Right renal cortex interstitium (tissue), 3 donors: ENCODE measurements at places on chromosomes 11 and 22.

DNA sequence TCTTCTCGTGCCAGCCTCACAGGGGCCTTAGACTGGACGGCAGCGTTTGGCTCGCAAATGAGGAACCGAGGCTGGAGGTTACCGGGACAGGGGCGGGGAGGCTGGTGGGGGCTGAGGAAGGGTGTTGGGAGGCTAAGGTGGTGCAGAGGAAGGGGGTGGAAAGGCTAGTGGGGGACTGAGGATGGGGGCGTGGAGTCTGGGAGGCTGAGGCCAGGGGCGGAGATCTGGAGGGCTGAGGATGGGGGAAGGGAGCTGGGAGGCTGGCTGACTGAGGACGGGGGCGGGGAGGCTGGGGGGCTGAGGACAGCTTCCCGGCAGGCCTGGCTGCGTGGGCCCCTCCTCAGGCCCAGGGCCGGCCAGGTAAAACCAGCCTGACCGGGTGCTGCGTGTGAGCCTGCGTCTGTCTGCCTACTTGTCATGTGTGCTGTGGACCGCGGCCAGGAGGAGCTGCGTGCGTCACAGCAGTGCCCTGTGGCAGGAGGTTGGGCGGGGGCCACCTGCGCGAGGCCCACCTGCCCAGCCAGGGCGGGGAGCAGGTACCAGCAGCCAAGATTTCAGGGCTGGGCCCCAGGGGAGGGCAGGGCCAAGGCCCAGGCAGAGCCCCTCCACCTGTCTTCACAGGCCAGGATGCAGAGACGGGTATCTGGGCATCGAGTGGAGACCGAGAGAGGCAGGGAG is 9.4 kb upstream of the PIM3 start:
- DNase-seq: peak; percentile 57

GRCh38 chr11:108825381-108825780 is 160.5 kb downstream of the DDX10 start:
- no peak for DNase-seq

GRCh38 chr11:44759743-44760476 is 33.1 kb downstream of the TSPAN18 start:
- no peak for DNase-seq

DNA sequence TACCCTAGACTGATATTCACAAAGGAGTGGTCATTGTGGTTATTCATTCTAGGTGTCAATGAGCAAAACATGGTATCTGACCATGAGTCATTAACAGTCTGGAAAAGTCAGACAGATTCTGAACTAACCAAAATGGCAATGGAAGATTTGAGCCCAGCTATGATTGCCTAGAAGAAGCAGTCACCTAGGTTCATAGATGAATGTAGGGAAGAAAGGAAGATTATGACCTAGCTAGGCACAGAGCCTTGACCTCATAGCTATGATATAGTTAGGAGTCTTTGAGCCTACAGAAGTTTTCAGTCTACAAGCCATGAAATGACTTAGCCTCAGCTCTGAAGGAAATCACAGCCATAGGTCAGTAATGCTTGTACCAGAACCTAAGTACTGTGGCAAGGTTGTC is 351 bp downstream of the OR56A4 start:
- no peak for DNase-seq

DNA sequence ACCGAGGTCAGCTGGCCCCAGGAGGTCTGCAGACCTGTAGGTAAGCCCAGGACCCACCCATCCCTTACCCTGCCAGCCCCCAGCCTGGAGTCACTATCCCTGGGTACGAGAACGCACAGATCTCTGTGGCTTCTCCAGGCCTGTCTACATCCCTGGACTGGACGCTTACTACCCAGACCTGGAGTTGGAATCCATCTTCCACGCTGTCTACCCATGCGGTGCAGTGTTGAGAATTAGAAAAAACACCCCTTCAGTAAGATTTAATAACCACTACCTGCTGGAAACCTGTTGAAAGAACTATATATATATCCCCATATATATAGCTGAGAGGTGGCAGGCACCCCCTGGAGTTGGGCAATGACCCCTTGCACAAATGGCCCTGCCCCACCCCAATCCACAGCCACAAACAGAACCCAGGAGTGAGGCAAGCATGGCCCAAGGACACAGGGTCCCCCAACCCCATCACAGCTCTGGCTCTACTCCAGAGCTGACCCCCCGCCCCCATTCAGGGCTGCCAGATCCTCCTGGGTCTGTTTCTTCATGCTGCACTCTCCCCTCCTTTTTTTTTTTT is 17.7 kb upstream of the RGL4 start:
- DNase-seq: no peak

DNA sequence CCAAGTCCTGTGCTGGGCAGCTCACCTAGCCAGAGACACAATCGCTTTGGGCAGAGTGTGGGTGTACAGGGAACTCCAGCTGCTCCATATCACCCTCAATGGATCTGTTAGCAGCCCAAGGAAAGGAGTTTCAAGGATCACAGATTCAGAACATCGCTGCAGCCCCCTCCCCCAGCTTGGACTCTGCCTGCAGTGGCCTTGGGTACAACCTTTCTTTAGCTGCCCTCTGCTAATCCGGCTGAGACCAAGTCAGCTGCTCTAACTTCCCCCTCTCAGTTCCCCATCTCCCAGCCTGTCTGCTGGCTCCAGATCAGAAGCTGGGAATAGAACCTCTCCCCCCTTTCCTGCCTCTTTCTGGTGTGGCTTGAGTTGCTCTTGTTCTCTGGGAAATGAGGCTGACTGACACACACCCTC is 1.3 kb downstream of the TMEM86A start:
- DNase-seq: no peak

- no peak for DNase-seq
Measured at GRCh38 chr22:38540701-38541100, 29.3 kb downstream of the DMC1 start.

DNA sequence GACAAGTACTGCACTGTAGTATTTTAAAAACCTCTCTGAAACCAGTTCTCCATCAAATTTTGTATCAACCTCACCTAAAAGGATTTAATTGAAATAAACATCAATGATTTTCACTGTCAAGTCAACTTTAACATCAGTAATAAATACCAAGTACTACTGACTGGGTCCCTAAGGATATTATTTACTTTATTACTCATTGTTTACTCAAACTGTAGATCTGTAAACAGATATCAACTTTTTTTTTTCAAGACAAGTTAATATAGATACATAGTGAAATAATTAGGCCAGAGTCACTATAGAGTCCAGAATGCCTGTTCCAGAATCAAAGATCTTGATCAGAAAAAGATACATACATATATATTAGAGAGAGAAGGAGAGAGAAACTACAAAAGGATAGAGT is 1.6 kb downstream of the RNF141 start:
- no peak for DNase-seq

DNA sequence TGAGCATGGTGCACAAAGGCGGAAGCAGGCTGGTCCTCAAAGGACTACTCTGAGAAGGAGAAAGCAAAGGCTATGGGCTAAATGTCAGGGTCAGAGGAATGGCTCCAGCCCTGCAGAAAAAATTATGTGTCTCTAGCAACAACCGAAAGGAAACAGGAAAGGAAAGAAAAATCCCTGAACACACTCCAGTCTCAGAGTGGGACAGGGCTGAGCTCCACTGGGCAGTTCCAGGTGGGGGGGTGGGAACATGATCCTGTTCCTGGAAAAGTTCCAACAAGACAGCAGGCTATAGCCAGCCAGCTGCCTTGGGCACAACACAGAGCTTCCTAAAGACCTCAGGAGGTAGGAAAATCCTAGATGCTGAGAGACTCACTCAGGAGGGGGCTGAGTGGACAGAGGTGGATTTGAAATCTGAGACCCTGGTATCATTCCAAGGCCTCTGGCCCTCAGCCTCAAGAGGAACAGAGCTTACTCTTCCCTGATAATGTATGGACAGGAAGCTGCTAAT is 1088.2 kb downstream of the TBC1D22A start:
- DNase-seq: peak; percentile 63

- no peak for DNase-seq
Measured at GRCh38 chr11:83818349-83818748, 532.2 kb upstream of the CCDC90B start.

- no peak for DNase-seq
Measured at GRCh38 chr11:133360860-133361688, 171.2 kb downstream of the OPCML start.

DNA sequence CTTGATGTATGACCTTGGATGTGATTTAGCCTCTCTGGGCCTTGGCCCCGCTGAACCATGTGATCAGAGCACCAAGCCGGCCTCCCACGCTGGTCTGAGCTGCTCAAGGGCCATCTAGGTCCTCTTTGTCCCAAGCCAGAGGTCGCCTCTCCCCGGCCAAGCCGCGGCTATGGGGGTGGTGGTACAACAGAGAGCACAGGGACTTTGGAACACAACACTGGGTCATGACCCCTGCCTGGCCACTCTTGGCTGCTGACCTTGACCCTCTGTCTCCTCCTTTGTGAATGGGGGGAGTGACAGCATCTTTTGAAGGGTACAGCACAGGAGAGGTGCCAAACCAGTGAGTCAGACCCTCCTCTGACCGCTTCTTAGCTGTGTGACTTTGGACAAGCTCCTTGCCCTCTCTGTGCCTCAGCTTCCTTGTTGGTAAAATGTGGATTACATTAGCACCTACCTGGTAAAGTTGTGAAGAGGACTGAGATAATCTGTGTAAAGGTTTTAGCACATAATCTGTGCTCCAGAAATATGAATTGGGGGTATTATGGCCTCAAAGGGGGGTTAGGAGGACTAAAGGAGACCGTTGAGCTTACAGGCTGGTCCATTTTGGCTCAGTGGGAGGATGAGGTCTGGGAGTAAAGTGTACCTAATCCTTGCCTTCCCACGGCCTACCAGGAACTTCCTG is 4.7 kb downstream of the SCYL1 start:
- DNase-seq: no peak

- no peak for DNase-seq
Measured at GRCh38 chr11:118953265-118953664, 2.8 kb upstream of the UPK2 start.

GRCh38 chr22:46457502-46458488 is 79.6 kb downstream of the CELSR1 start:
- no peak for DNase-seq

GRCh38 chr11:65528819-65529350 is 4.0 kb downstream of the SCYL1 start:
- DNase-seq: no peak

GRCh38 chr22:50626314-50626849 is 1.6 kb downstream of the ARSA start:
- DNase-seq: no peak

DNA sequence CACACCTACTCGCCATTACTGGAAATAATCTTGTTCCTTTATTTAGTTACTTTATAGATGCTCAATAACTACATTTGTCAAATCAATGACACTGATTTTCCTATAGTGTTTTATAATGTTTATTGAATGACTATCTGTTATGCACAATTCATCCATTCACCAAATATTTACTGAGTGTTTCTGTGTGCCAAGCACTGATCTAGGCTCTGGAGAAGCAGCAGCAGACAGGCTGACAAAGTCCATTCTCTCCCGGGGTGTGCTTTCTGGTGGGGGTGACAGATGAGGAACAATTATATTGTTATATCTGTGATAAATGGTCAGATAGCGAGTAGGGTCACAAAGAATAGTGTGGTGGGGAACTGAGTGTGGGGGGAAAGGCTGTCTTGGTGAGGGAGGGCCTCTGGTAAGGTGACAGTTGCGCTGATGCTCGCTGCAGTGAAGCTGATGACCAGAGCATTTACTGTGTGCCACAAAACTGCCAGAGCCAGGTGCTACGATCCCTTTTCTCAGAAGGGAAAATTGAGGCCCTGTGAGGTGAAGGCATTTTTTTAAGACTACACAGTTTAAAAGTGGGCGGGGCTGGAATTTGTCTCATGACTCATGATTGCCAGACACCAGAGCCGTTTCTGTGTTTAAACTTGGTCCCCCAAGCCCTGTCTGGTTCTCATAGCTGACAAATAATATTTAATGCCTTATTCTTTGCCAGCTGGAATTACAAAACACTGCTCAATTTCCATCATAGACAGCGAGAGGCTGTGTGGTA is 10.2 kb downstream of the PACS1 start:
- no peak for DNase-seq

GRCh38 chr11:68792400-68792966 is 41.2 kb upstream of the TESMIN start:
- DNase-seq: no peak

DNA sequence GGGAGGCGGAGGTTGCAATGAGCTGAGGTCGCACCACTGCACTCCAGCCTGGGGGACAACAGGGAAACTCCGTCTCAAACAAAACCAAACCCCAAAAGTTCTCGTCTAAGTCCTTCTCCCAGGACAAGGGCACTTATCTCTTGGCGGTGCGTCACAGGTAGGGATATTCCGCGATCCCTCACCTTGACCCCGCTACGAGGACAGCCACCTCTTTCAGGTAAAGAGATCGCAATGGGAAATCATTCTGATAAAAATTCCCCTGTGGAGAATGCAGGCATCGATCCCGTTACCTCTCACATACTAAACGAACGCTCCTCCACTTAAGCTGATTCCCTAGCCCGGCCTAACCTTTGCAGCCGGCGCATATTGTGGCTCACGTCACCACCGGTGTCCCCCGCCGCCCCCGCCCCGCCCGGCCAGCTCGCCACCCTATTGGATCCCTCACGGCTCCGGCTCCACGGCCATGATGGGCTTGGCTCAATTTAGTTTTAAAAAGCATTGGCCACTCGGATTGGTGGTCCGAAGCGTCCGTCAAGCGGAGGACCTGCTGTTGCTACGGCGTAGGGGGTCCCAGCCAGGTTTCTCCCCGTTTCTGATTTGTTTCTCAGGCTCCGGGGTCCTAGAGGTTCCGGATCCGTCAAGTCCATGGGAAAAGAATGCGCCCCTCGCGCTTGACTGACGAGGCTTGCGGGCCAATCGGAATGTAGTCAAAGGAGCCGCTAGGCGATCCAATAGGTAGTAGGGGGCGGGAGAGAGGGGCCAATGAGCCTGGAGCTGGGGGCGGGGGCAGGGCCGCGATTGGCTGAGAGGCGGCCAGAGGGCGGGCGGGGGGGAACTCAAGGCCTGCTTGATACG is 439 bp upstream of the PPP6R3 start:
- peak; percentile 100 for DNase-seq
